Cortex of kidney (tissue), 1 donor: ENCODE measurements at places on chromosomes 6 and 20.

DNA sequence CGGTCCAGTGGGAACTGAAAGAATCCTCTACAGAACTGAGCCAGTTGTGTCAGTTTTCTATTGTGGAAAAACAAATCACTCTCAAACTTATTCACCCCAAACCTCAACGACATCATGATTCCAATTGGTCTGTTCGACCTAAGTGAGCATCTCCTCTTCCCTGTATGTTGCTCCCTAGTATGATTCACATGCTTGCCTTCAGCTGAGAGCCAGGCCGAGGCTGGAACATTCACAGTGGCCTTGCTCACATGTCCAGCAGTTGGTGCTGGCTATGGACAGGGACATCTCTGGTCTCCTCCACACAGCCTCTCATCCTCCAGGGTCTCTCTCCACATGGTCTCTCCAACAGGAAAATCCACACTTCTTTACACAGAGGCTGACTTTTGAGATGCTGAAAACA is 28.3 kb upstream of the TMEM181 start:
- DNase-seq, result no peak

- DNase-seq, result no peak
Observed at GRCh38 chr20:8662433-8662954, 406.4 kb upstream of the PLCB4 start.

DNA sequence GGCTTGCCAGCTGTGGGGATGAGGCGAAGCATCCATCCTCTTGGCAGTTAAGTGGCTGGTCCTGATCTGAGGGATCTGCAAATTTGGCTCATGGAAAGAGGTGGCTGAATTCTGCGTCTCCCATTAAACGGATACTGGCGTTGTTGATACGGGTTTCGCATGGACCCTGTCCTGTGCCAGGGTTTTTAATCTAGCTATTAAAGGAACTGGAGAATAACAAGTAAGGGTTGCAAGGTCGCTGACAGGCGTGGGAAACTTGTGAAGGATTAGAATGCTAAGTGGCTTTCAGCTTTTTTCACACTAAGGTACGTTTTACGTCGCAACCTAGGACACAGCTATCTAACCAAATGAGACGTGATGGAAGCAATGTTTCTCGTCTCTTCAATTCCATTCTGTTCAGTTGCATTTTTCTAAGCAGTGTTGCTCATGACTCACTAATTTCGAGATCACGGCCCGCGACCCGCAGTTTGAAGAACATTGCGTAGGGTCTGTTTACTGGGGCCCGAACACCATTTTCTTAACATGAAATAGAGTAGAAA is 852 bp downstream of the GMNN start:
- no peak for DNase-seq

GRCh38 chr6:24306038-24306437 is 51.8 kb downstream of the DCDC2 start:
- no peak for DNase-seq

DNA sequence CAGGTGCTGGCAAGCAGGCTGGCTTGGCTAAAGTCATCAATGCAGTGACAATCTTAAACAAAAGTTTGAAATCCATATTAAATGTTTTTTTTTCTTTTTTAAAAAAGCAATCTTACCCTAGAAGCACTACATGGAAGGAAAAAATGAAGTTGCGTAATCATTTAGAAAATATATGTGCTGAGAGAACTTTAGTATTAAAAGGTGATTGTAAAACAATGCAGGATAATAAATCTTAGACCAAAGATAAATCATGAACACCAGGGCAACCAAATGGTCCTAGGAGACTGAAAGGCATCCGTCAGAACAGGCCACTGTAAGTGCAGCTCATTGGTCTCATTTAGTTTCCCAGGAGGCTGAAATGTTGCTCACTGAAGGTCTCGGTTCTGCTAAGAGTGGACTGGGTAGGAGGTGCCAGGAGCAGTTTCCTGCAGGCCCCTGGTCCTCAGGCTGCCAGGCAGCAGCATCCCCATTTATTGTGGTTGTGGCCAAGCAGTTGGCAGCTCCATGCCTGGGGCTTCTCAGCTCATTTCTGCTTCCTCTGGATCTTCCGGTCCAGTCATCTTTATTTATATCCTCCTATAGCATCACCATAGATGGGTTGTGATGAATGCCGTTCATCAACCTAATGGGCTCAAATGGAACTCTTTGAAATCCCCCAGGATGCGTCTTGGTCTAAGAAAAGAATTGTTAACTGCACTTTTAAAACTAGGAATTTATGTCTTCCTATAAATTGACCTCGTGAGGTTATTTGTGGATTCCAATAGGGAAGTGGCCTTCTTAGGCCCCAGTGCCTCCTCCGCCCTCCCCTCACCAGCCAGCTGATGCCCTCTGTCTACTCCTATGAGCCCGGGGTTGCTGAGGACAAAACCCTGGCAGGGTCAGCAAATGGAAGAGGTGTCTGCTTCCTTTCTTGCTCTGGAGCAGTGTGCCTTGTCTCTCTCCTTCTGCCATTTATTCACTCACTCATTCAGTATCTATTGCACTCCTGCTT is 269.0 kb downstream of the UST start:
- DNase-seq, result no peak
